ENCODE measurements at places on chromosomes 3 and 15.

DNA sequence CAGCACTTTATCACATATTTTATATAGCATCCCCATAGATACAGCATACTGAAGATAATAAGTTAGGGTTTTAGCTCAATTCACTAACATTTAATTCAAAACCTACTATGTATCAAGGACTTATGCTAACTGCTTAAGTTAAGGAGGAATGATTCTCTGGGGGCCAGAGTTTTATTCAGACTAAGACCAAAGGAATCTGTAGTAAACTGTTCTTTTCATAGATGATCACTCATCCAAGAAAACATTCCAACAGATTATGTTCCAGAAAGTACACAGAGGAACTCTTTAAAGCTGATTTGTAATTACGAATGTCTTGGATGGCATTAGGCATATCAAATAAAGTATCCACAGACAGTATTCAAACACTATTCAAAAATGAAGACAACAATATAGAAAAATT, 226.4 kb downstream of the SCAPER start:
- DNase-seq: no peak

DNA sequence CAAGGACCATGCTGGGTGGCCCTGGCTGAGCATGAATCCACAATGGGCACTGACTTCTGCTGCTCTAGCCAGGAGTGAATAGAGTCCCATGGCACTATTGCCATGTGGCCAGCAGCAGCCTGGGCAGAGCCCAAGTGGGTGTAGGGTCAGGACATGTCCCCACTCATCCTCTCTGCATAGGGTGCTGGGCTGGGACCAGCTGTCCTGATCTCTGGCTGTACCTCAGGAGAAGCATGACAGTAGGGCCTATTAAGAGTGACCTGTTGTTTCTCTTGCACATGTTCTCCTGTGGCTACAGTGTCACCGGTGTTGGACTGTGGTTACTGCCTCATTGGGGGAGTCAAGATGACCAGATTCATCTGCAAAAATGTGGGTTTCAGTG, 46.9 kb downstream of the DLEC1 start:
- no peak for DNase-seq

GRCh38 chr3:156664011-156664830, 10.2 kb upstream of the TIPARP start:
- DNase-seq: no peak

DNA sequence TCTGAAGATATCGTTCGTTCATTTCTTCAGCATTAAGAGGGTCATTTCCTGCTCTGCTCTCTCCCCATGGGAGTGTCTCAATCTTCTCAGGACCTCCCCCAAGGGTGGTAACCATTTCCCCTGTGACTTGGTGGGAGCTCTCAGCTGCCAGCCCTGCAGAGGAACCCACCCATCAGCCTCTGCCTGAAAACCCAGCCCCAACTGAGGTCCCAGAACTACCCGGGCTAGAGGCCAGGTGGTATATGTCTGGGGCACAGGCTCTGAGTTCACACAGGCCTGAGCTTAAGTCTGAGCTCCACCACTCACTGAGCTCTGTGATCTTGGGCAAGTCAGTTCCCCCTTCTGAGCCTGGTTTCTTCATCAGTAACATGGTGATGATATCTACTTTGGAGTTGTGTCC, 10.0 kb upstream of the ATP2B2 start:
- DNase-seq: no peak

DNA sequence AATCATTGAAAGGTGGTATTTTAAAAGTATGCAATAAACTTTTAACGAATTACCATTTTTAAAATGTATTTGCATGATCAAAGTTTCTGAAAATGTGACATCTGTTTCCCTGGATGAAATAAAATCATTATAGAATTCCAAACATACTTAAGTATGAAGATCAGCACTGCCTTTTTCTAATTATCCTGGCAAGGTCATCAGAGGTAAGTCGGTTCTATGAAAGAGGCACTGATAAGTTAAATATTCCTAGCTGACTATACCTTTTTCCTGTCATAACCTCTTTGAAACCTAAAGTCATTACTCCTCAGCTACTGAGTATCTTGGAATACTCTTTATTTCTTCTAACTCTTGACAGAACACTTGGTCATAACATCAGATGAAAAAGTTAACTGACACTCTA, 406.1 kb upstream of the ALCAM start:
- no peak for DNase-seq

GRCh38 chr3:187828579-187829452, 83.5 kb upstream of the BCL6 start:
- DNase-seq: no peak

GRCh38 chr15:94069844-94070243, 161.5 kb upstream of the MCTP2 start:
- no peak for DNase-seq

- DNase-seq: no peak
Measured at GRCh38 chr3:120174811-120175539, 80.7 kb upstream of the GSK3B start.

DNA sequence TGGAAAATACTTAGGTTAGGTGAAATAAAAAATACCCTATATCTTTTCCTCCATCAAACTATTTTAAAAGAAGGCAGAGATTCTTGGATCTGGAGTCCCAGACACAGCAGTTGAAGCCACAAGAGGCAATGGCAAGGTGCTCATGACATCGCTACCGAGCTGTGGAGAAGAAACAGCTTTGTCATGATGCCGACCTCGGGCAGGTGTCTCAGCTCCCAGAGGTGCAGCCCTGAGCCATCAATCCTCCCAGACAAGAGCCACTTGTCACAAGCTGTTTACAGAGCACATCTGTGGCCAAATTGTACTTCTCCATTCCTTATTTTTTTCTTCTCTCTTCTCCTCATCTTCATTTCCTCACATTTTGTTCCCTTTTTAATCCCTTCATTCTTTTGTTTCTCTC, 50.8 kb downstream of the GPR176 start:
- DNase-seq: no peak

- no peak for DNase-seq
Measured at GRCh38 chr15:51401051-51401780, 59.8 kb downstream of the GLDN start.

DNA sequence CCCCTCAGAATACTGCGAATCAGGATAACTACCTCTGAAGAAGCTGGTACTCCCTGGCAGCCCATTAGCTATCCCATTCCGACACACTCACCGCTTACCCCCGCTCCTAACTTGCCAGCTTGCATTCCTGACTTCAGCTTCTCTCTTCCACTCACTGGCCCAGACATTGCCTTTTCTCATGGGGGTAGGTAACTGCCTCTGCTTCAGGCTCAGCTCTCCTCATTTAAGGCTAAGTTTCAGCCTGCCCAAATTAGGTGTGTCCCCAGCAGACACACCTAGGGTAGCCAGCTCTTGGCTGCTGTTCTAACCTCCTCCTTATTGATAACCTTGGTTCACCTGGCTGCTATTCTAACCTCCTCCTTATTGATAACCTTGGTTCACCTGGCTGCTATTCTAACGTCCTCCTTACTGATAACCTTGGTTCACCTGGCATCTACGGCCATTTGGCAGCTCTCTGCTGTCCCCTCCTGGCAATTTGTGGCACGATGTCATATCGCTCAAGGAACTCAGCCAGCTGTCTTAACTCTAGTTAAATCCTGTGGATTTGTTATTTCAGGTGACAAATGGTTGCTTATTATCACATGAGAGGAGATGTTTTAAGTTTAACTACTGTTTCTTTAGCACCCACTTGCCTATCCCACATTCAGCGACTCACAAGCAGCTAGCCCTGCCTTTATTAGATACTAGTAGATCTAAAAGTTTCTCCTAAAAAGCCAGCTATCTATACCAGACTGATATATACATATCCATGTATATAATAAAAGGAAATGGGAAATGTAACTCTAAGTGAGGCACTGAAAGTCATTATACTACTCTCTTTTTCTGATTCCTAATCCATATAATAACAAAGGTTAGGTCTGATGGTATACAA, 106.5 kb upstream of the ACP3 start:
- no peak for DNase-seq

DNA sequence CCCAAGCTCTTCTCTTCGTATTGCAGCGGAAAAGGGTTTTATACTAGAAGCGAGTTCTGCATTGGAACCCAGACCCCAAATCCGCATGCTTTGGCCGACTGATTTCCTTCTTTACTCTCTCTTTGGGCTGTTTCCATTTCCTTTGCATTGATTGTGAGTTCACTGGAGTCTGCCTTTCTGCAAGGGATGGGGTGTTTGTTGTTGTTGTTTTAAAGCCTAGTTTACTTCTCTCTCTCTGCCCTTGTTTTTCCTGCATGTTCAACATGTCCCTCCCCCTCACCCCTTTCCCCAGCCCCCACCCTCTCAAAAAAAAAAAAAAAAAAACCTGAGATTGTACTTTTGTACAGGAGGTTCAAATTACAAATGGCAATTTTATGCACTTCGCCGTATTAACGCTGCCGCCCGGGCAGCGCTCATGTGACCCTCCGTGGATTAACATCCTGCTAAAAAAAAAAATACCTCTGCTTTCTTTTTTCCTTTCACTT, 2.2 kb downstream of the NR2F2 start:
- DNase-seq: no peak

- no peak for DNase-seq
Measured at GRCh38 chr3:53232641-53233377, 23.0 kb downstream of the TKT start.

Measured in NK-92 treated with Interleukin-12 subunit alpha and Interleukin-12 subunit beta, amount 100 ng/mL, for 24 hours (cell line).